ENCODE measurements at places on chromosomes 1 and 21. TPM values are rescaled to one million over a fixed set of nuclear protein-coding genes. Genes with fewer than 3 reads are reported as not detected.

DNA sequence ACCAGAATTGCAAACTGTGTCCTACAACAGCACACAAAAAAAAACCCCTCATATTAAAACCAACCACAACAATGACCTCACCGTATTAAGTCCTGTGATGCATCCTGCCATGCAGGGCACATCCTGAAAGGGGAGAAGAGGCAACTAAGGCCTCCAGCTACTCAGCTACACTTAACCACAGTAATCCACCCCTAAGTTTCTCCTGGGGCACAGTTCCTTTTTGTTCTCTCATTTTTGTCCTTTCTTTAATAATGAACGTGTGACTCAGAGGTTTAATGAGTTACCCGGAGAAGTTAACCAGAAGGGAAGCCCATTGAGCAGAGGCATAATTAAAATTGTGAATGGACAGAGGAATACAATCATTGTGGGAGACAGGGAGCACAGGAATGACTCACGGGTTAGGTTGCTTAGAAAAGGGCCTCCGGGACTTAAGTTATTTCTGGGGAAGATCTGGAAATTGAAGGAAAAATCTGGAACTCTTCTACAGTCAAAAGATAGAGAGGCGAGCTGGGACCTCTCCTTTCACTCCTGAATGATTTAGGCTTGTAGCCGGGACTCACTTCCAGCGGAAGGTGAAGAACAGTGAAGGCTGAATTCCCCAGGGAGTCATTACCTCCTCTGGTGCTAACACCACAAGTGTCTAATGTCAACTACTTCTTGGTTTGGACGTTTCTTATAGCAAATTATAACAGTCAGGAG lies 36.9 kb upstream of the HIVEP3 start:
- peak; percentile 17 for DNase-seq

- peak; percentile 91 for DNase-seq
Observed at GRCh38 chr1:43270421-43271095, 775 bp downstream of the TMEM125 start.

DNA sequence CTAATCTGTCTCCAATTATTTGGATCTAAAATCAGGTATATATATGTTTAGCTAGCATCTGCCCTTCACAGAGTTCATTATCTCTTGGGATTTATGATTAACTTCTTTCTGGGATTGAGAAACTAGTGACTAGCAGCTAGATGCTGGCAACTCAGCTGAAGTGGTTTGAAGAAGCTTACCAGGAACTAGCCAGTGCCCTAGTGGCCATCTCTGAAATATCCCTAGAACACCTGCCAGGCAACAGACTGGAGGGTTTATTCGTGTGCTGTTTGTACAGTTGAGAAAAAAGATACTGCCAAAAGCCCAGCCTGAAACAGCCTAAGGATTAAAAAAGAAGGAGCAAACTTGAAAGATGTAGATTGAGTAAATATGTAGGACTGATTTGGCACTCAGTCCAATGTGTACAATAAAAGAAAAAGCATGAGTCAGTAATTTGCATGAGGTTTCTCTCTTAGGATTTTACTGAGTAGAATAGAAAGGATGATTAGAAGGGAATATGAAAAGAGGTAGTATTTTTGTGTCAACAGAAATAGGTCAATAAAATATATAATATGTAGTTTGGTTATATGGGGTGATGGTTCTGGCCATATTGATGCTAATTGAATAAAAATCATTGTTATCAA lies 1144.6 kb upstream of the ADGRL2 start:
- no peak for DNase-seq

- no peak for DNase-seq
Observed at GRCh38 chr1:12616709-12617373, 1.2 kb downstream of the DHRS3 start.

DNA sequence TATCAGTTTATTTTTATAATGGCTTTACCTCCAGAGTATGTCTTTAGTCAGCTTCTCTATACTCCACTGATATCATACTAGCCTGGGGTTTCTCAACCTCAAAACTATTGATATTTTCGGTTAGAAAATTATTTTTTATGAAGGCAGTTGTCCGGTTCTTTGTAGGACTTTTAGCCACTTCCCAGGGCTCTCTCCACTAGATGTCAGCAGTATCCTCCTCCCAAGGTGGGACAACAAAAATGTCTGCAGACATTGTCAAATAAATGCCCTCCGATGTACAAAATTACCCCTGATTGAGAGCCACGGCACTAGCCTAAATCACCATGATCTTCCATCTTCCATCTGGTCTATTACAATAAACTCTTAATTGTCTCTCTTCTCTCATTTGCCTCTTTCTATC lies 4.1 kb upstream of the GRIK1 start:
- no peak for DNase-seq

DNA sequence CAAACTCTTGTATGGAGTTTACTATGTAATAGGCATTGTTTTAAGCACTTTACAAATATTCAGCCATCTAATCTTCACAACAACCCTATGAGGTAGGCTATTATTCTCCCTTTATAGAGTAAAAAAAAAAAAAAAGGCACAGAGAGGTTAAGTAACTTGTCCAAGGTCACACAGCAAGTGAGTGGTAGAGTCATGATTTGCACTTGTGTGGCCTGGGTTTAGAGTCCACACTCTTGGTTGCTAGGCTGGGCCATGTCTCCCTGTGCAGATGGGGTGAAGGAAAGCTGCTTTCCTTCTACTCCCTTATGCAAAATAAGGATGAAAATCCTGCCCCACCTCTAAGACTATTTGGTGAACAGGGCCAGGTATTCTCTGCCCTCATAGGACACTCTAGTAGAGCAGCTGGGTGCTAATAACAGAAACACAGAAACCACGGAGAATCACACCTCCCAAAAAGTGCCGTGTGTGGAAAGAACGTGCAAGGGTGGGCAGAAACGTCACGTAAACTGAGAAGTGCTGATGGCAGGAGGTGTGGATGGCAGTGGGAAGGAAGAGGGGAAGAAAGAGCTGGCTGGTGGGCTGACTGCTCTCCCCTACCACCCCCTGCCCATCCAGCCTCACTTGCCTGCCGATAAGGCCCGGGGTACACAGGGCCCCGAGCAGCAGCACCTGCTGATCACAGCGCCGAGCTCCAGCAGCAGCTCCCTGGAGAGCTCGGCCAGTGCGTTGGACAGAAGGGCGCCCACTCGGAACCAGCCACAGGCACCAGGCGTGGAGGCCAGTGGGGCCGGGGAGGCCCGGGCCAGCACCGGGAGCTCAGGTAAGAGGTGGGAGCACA lies 28.3 kb upstream of the VPS13D start:
- DNase-seq = no peak

GRCh38 chr1:11790880-11791715 lies 14.7 kb downstream of the MTHFR start:
- DNase-seq = peak; percentile 93

DNA sequence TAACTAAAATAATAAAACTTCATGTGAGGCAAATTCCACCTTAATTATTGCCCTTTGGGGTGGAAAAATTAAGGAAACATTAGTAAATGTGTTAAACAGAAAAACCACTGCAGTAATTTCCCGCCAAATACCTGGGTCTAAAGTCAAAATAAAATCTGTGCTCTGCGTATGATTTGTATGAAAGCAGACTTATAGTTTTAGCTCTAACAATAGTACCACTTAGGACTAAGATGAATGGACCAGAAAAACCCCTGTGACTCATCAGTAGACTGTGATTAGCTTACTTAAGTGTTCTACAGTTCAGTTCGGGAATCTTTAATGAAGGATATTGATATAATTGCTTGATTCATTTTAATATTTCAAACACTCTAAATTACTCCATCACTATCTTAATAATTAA lies 23.3 kb upstream of the C1orf105 start:
- DNase-seq = no peak

DNA sequence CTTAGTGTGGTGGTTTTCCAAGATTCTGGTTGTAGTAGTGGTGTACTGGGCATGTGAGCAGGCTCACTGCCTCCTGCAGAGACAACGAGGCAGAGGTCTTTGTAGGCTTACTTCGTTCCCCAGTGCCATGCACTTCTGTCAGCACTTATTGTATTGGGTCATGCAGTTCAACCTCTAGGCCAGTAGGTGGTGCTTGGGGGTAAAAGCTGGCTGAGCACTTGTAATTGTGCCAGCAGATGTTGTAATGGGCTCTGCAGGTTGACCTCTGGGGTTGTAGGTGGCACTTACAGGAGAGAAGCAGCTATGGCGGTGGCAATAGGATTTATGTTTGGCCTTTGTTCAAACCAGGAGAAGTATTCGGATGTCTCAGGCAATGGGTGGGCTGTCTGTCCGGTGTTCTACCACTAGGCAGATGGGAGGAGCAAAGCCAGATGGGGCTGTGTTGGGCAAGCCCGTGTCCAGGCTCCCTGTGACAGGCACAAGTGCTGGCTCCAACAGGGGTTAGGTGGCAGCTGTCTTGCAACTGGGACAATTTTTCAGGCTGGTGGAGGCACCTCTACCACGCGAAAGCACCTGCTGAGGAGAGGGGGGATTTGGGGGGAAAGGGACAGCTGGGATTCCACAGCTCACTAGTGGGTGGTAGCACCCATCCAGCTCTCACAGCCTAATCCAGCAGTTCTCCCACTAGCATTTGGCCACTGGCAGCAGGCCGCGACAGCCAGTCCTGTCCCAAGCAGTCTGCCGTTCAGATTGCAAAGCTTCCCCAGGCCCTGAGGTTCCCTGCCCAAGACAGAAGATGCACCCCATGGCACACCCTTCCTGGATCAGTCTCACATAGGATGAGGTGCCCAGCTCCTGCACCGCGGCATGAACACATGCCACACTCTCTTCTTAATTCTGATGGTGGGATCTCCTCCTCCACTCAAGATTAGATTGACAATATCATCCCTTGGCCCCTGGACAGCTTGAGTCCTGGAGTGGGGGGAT lies 274.5 kb downstream of the CTH start:
- peak; percentile 75 for DNase-seq

DNA sequence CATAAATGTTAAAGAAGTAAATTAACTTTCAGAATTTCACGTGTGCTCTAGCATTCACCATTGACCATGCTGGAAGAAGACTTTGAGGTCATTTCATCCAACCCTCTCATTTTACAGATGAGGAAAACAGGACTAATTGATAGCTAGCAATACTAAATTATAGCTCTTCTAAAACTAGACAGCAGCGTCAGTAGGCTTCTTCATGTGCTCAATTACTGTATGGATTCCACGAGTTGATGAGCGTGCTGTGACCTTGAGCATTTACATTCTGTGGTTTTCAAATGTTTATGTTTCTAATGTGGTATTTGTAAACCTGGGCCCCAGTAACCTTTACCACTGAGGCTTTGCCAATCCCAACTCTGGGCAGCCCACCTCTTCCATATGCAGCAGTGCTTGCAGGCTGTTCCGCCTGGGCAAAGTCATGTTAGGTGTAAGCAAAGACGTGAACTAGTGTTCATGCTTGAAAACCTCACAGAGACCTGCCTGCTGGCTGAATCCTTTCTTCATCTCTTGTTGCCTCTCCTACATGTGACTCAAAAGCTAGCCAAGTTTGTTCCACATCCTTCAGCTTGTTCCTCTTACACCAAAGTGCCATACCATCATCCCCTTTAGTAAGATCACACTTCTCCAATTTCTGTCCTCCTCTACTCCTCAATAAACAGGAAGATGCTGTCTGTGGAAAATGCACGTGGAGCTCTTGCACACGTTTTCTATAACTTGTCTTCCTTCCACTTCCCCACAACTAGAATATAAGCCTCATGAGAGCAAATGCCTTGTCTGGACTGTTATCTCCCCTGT lies 17.2 kb downstream of the KCNJ15 start:
- no peak for DNase-seq

DNA sequence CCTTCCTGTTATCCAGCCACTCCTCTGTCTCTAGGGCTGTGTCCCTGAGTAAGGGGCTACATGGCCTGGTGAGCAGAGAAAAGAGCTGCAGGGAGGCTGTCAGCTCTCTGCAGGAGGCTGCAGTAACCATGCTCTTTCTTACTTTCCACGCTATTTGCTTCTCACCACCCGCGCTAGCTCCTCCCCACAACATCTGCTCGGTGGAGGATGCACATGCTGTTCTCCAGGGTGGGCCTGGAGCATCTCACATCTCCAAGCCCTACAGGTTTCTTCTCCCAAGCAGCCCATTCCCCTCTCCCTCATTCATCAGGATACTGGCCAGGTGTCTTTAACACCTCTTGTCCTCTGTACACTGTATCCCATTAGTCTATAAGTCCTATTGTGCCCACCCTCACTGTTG lies 103.8 kb downstream of the IER5 start:
- DNase-seq = no peak

DNA sequence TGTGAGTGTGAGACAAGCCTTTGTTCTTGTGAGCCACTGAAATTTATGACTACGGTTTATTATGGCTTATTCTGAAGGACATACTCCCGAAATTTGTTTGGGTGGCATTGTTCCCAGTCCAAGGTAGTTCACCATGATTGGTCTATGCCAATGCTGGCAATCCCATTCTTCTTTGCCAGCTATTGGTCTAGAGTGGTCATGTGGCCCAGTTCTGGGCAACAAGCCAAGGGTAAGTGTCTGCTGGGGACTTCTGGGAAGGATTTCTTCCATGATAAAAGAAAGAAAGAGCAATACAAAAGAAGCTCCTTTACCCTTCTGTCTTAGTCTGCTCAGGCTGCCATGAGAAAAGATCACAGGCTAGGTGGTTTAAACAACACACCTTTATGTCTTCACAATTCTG lies 201.6 kb downstream of the SLC35F3 start:
- DNase-seq = no peak

- no peak for DNase-seq
Observed at GRCh38 chr1:233496993-233497392, 116.9 kb upstream of the KCNK1 start.

DNA sequence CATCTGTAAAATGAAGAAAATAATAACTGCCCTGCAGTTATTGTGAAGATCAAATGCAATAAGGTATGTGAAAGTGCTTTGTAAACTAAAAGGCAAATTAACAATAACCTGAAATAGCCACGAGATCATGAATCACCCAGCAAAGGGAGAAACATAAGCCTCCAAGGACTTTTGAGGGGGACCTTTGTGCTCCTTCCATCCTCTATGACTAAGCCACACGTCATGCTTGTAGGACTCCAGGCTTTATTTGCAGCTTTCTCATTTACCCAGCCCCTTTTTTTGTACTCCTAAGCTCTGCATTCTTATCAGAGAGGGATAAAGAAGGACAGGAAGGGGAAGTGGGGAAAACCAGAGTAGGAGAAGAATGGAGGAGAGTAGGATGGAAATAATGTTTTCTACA lies 115.1 kb downstream of the PROX1 start:
- DNase-seq = no peak

DNA sequence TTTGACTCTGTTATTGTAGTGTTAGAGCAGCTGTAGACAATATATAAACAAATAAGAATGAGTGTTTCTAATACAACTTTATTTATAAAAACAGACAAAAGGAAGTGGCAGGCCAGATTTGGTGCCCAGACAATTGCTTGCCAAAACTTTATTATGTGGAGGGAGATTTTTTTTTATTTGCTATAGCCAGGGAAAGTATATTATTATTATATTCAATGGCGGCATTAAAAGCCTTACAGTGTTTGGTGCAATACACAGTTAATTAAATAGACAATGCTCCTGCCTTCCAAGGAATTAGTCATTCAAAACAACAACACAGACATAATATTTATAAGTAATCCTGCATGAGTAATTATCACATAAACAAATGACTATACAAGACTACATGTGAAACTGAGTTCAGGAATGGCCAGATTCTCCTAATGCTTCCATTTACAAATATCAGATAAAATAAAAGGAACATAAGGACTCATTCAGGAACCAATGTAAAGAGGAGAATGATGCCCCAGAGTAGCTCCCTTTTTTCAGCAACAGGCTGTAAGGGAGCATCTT lies 10.6 kb upstream of the RC3H1 start:
- DNase-seq = no peak

Gene LPAR3
- total RNA-seq = 1.4 TPM

Gene ACTN2
- 5.0 TPM for total RNA-seq

Gene KRTAP19-3
- total RNA-seq = not detected

Gene SYPL2
- total RNA-seq = 3.1 TPM

Gene RASSF5
- 49.5 TPM for total RNA-seq

Gene C4BPB
- total RNA-seq = 4.1 TPM

Gene HSF2BP
- 0.26 TPM for total RNA-seq

Gene ELK4
- total RNA-seq = 74.8 TPM

Gene NPR1
- total RNA-seq = 8.8 TPM
